ENCODE measurements at places on chromosomes 7 and 10.
A peak's percentile ranks its signal among the peaks of the same experiment; 100 is the strongest.

GRCh38 chr10:94344522-94345122 is 18.1 kb downstream of the NOC3L start:
- DNase-seq: no peak

GRCh38 chr10:70799124-70799523 is 13.9 kb upstream of the TBATA start:
- no peak for DNase-seq

DNA sequence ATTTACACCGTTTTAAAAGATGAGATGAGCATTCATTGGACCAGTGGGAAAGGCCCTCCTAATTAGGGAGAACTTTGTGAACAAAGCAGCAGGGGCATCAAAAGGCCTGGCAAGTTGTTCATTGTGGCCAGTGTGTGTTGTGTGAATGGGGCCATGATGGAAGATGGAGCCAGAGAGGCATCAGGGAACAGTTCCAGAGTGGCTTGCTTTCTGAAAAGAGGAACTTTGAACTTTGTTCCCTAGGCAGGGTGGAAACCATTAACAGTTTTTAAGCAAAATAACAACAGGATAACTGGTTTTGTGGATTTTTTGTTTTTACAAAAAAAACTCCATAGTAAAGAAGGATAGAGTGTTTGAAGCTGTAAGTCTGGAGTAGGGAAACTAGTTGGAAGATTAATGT is 12.5 kb downstream of the SUV39H2 start:
- no peak for DNase-seq

GRCh38 chr7:78529392-78529791 is 730.8 kb downstream of the PHTF2 start:
- DNase-seq: no peak

DNA sequence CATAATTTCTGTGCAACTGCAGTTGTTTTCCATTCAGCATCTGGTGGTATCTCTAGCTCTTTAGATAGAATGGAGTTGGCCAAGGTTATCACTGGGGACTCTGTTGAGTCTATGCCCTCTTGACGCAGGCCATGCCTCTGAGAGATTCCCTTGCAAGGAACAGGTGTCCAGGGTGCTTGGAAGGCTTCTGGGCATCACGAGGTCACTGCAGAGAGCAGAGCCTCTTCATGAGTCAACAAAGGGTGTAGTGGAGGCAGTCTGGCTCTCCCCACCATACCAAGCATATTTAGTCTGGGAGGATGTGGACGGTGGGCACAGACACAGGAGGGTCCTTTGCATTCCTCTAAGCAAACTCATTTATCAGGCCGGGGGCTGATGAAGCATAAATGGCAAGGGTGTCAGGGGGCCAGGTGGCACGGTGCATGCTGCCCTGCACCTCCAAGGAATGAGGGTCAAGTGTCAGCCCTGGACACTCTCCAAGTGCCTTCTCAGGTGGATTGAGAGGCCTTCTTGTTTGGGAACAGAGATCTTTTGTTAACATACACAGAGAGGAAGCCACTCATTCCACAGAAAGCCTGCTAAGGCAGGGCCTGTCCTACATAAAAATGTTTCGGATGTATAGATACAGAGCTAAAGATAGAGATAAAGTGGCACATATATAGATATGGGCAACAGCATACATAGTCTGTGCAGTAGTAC is 328.6 kb downstream of the INHBA start:
- no peak for DNase-seq

GRCh38 chr10:60817398-60817805 is 39.1 kb downstream of the CDK1 start:
- DNase-seq: no peak

DNA sequence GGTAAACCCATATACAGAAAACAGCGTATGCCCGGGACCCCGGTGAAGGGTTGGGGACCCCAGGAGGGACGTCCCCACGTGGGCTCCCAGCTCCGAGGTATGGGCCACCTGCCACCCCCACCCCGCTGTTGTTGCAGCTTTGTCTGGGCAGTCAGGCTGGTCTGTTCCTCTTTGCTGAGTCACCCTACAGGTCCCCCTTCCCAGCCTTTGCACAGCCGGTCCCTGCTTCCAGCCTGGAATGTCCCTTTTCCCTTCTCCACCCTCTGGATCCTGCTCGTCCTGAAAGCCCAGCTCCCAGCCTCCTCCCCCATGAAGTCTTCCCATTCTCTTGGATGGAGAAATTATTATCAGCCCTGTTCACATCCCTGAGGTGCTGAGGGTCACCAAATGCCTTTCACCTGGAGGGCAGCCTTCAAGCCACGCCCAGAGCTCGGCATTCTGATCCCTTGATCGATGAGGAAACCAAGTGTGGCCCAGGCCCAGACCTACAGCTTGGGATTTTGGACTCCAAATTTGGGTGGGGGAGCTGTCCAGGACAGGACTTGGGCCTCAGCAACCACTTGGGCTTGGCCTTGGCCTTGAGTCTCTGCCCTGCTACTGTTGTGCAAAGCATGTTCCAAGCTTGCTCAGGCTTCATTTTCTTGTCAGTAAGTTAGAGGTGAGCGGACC is 2.6 kb downstream of the CLDN4 start:
- no peak for DNase-seq

DNA sequence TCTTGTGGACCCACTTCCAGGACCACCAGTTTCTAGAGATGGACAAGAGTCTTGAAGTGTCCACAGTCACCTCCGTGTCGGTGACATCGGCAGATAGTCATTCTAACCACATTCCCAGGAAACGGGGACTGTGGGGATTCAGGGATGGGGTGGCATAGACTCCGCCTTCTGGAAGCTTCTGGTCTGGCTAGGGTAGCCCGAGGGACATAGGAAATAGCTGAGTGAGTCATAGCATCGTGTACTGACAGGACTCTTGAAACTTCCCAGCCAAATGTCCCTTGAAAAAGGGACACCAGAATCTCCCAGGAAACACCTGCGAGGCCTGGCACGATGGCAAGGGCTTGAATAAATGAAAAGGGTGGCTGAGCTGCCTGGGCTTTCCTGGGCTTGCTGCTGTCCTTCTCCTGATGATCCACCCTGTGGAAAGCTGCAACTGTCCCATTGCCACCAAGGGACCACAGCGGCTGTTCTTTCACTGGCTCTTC is 84.1 kb upstream of the LRRC4 start:
- no peak for DNase-seq

GRCh38 chr7:117673839-117674238 is 194.0 kb downstream of the CFTR start:
- no peak for DNase-seq

- DNase-seq: peak; percentile 66
Measured at GRCh38 chr10:14009371-14010100, 321.2 kb downstream of the FRMD4A start.

GRCh38 chr7:106944035-106944665 is 79.1 kb downstream of the PIK3CG start:
- no peak for DNase-seq

DNA sequence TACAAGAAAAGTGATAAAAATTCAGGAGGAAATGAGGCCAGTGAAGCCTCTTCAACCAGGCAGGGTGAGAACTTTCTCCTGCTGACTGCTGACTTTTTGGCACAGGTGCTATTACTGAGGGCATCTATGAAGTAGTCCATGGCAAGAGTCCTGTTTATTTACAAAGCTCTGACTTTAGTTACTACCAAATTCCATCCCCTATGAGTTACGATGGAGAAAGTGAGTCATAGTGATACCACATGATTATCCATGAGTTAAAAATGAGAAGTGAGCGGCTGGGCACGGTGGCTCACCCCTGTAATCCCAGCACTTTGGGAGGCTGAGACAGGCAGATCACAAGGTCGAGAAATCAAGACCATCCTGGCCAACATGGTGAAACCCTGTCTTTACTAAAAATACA is 19.9 kb downstream of the CCDC3 start:
- no peak for DNase-seq

- no peak for DNase-seq
Measured at GRCh38 chr7:99095698-99096097, 48.2 kb downstream of the SMURF1 start.

- DNase-seq: no peak
Measured at GRCh38 chr7:70585071-70585470, 546.9 kb upstream of the GALNT17 start.

GRCh38 chr10:128712661-128713400 is 586.6 kb upstream of the MKI67 start:
- no peak for DNase-seq

DNA sequence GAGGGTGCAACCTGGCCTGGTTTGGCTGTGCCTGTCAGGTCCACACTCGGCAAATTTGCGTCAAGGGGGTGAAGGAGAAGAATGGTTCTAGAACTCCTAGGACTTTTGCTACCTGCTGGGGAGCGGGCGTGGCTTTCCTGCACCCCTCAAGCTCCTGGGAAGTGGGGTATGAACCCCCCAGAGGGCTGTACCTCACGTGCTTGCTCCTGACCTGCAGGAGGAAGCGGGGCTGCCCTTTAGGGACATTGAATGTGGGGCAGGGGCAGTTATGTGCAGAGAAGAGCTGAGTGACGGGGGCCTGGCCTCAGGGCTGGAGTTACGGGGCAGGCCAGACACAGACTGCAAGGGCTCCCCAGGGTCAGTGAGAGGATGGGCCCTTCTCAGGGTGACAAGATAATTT is 61.4 kb upstream of the GNA12 start:
- no peak for DNase-seq

GRCh38 chr10:47020471-47020870 is 109.2 kb downstream of the PTPN20 start:
- DNase-seq: no peak

GRCh38 chr7:37571806-37572205 is 111.8 kb upstream of the GPR141 start:
- DNase-seq: no peak

- DNase-seq: no peak
Measured at GRCh38 chr7:82443547-82444219, at the start of gene CACNA2D1. CACNA2D1 (minus strand) TSS chr7:82443777.

GRCh38 chr10:112774798-112775197 is 175.2 kb upstream of the TCF7L2 start:
- no peak for DNase-seq

GRCh38 chr10:69494626-69495558 is 43.6 kb downstream of the TSPAN15 start:
- DNase-seq: no peak

GRCh38 chr7:25118048-25118753 is 6.9 kb downstream of the CYCS start:
- no peak for DNase-seq

GRCh38 chr7:113060100-113060499 is 26.5 kb downstream of the GPR85 start:
- DNase-seq: no peak

DNA sequence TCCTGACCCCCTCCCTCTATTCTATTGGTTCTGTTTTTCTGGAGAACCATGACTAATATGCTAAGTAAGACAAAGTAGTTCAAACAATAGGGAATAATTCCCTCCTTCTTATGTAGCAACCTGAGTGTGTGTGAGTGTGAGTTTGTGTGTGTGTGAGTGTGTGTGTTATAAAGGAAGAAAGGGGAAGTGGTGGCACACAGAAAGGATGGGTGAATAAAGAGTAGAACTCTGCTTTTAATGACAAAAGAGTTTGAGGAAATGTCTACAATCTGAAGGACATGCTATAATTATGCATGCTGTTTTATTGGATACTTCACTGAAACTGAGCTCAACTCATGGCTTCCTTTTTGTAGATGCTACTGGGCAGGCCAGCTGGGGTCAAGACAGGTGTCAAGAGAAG is 489.5 kb downstream of the REEP3 start:
- no peak for DNase-seq

- DNase-seq: no peak
Measured at GRCh38 chr7:44224080-44224973, 23.5 kb downstream of the YKT6 start.

DNA sequence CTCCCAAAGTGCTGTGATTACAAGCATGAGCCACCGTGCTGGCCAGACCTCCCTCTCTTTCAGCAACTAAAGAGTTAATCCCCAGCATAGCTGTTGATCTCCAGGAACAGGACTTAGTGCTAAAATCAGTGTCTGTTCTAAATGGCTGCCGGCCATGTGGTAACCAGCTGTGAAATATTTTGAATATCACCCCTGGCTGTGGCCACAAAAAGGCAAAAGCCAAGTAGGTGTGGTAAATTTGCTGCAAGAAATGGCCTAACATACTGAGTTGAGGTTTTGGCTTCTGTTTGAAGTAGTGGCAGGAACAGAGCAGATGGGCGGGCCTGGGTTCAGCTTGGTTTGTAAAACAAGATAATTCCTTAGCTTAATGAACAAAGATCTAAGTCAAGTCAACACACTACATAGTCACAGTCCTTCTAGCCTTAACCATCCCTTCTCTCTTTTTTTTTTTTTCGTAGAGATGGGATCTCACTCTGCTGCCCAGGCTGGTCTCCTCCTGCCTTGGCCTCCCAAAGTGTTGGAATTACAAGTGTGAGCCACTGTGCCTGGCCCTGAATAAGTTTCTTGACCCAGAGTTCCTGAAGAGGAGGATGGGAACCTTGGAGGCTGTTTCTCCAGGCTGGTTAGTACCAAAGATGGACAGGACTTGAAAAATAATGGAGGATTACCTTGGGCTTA is 22.7 kb upstream of the AGFG2 start:
- peak; percentile 23 for DNase-seq

GRCh38 chr7:64619705-64620104 is 46.2 kb upstream of the ZNF107 start:
- no peak for DNase-seq

DNA sequence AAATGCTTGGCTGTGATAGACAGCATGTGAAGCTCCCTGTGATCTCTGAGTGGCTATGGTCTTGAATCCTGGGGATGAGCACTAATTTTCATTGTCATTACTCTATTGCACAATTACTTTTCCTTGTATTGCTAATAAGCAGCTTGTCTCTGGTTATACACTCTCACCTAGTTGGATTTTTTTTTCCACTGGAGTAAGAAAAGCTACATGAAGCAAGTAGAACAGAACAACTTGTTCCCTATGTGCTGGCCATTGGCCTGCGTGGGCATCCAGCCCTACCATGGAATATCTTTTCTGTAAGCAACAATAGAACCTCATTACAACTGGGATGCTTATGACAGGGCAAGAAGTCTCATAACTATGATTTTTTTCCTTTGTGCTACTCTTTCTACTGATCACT is 807.4 kb downstream of the TNS3 start:
- no peak for DNase-seq

DNA sequence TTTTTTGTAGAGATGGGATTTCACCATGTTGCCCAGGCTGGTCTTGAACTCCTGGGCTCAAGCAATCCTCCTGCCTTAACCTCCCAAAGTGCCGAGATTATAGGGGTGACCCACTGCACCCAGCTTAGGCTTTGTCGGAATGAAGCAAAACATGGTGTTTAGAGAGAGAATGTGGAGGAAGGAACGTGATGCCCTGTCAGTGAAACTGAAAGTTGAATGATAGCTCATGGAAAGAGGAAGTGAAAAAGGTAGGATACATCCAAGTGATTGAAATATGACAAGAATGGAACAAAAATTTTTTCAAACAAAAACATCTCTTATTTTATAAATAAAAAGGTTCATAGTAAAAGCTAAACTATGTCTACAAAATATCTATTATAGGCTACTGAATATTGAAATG is 5.9 kb downstream of the AKAP9 start:
- no peak for DNase-seq

GRCh38 chr7:111485701-111486380 is 76.5 kb downstream of the IMMP2L start:
- DNase-seq: no peak
